ENCODE measurements at places on chromosomes 7 and 10.

DNA sequence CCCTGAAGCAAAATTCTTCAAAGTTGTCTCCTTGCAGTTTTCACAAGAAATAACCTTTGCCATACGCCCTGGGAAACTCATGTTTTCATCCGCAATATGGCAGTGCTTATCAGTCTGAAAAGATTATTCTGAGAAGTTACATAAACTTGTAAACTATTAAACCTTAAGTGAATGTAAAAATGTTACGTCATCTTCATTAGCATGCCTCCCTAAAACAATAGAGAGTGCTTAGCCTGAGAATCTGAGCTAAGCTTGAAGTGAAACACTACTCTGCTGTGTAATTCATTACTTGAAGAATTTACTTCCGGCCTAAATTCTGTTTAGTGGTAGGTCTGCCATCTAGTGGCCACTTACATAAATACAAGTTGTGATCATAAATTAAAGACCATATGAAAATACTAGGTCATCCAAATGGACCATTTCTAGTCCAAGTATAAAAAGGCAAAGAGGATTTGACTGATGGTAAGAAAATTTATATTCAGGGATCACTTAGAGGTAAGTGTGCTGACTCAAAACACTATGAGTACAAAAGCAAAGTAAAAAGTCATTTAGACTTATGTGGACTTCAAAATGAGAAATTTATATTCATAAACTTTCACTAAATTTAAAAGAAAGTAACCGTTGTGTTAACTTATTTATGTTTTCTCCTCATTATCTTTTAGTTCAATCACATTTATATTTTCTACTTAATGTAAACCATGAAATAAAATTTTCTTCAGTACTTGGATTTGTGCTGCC is 745.1 kb upstream of the LRRTM3 start:
- peak; percentile 51 for DNase-seq

DNA sequence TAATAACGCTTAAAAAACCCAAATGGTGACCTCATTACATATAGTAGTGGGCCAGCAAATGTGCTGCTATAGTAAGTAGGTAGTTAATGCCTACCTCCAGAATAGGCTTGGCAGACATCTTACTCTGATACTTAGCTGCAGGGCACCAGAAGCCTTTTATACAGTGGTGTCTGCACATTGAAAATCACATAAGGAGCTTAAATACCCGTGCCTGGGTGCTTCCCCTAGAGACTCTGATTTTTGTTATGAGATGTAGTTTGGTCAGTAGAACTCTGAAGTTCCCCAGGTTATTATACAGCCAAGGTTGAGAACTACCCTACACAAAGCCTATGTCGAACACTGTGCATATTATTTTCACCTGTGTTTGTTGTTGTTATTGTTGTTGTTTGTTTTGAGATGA is 47.2 kb downstream of the ANKIB1 start:
- no peak for DNase-seq

DNA sequence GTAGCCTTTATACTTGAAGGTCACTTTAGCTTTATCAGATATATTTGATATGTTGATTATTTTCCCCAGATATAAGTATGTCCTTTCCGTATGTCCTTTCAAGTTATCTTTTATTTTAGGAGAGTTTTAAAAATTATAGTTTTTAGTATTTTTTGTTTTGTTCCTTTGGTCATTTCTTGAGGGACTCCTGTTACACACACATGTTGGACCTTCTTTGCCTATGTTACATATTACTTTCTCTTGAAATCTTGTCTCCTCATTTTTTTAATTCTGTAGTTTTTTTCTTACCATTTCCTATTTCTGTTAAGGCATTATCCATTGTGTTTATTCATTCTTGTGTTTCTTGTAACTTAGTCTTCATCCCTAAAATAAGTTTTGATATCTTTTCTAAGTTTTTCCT is 23.9 kb downstream of the GLCCI1 start:
- DNase-seq, result peak; percentile 21

DNA sequence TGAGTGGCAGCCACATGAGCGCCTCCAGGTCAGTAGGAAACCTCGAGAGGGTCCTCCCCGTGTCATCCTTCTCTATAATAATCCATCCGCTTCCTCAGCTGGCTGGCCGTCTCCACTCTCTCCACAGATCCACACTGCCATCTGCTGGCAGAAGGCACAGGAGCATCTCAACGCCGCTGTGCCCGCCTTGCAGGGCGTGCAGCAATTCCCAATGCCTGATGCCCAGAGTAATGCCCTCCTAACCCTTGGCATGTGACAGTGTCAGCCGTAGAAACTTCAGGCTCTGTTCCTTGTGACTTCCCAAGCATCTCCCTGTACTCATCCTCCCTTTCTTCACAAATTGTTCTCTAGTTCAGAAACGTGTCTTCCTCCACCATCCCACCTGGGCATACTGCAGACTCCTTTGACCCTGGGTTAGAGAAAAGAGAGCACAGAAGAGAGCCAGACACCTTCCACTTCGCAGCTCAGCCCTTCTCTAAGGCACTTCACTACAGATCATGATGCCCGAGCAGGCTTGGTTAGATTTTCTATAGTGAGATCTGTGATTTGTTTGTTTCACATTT is 70.8 kb downstream of the XPNPEP1 start:
- DNase-seq, result peak; percentile 69

DNA sequence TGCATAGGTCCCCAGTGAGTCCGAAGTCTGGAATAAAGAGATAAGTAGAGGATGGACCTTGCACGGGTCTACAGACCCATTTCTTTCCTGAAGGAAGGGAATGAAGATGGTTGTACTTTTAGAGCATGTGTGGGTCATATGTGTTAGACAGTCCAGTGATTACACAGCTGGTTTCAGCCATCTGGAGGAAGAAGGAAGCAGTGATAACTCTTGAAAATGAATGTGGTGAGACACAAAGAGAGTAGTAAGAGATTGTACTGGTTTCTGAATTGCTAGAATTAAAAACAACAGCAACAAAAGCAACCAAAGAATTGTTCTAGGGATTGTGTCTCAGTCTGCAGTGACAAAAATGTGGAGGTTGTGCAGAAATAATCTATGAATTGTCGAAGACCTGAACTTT is 258.9 kb downstream of the SUGCT start:
- DNase-seq, result no peak

- no peak for DNase-seq
Measured at GRCh38 chr10:94211169-94211510, 151.6 kb downstream of the NOC3L start.

DNA sequence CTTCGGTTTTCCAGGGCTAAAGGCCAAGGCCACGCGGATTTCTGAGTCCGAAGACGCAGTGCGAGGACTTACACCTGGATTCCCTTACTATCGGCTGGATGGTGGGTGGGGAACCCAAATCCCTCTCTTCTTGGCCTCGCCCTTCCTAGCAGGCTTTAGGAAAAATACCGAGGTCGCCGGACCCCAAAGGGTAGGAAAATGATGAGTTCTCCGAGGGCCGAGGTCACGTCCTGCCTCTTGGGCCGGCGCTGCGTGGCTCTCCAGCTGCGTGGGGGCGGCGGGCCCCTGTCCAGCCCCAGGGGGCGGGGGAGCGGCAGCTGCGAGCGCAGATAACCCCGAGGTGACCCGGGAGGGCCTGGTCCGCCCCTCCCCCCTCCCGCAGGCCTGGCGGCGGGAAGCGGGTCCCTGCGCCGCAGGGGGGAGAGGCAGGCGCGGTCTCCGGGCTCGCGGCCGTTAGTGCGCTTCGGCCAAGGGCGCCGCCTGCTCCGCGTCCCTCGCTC is 805 bp upstream of the HMX3 start:
- DNase-seq, result no peak

GRCh38 chr7:150428671-150429451 is 21.6 kb upstream of the GIMAP8 start:
- peak; percentile 82 for DNase-seq

- peak; percentile 68 for DNase-seq
Measured at GRCh38 chr10:51171946-51172345, 97.7 kb downstream of the PRKG1 start.

GRCh38 chr10:43900571-43900970 is 251.9 kb upstream of the ZNF32 start:
- no peak for DNase-seq

GRCh38 chr10:114313139-114313538 is 74.1 kb downstream of the VWA2 start:
- no peak for DNase-seq

DNA sequence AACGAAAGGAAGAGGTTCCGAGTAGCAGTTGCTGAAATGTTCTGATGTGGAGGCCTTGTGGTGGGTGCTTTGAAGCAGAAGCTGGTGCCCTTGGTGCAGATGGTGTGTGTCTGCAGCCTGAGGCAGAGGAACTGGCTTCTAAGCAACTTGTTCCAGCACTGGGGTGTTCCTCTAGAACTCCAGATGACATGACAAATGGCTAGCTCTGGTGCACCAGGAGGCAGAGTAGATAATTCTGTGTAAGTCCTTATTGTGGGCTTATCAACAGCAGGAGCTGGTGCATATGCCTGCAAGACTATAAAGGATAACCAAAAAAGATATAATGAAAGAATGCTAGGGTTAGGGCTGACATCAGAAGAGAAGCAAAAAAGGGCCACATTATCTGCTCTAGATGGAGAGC is 76.5 kb downstream of the ARL5B start:
- no peak for DNase-seq

GRCh38 chr10:25547382-25547781 is 372.6 kb downstream of the GPR158 start:
- DNase-seq, result no peak

DNA sequence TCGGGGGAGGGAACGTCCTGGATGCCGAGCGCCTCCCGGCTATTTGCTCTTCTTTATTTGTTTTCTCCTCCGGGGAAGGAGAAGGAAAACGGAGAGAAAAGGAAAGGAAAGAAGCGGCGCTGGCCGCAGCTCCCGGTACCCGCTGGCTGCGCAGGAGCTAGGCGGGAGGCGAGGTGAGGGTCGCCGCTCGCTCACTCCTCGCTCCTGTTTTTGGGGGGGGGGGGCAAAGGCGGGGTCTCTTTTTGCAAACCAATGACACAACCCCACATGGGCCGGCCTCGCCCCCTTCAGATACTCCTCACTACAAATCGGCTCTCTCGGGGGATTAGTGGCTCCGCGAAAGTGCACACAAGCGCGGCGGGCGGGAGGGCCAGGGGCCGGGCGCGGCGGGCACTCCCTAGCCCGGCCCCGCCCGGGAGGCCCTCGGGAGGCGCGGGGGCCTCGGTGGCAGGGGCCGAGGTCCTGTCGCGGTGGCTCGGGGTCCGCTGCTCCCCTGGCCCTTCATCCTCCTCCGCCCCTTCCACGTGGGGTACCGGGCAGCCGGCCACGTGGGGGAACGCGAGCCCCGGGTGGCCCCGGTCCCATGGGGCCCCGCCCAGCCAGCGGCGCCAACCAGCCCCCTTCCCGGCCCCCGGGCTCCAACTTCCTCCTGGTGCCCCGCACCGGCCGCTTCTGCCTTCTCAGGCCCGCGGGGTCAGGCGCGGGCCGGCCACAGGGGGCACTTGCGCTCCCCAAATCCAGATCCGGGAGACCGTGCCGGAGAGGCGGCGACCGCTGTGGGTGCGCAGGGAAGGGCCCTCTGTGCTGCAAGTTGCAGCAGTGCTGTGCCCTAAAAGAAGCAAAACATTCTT is 718 bp upstream of the CTBP2 start:
- peak; percentile 79 for DNase-seq

- DNase-seq, result peak; percentile 43
Measured at GRCh38 chr10:91589015-91589657, 43.7 kb downstream of the PPP1R3C start.

DNA sequence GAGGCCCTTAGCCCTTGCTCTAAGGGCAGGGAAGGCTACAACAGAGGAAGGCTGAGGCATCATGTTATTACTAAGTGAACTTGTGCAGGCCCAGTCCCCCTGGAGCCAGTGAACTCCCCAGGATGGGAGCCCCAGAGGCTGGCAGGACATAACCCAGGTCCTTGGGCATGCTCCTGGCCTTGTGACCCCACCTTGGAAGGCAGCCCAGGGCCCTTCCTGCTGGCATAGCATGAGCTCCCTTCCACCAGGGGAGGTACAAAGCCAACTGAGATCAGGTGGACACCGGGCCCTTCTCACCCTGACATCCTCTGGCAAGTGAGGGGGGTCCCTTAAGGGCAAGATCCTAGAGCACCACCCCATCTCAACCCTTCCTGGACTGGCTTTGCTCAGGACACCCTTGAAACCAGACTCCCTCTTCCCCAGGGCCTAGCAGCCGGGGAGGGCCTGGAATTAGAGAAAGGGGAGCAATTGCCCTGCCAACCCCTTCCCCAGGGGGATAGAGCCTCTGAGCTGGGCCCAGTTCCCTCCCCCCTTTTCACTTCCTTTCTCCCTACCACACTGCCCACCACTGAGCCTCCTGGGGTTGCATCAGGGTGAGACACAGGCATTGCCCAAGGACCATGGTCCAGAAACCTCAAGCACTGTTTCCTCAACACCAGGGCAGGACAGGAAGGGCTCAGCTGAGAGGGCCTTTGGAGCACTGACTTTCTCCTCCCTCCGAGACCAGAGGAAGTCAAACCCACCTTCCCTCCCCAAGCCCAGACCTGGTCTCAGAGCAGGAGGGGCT is 1.8 kb upstream of the VSIR start:
- DNase-seq, result no peak

GRCh38 chr7:51123322-51124019 is 193.1 kb downstream of the COBL start:
- DNase-seq, result peak; percentile 97

- no peak for DNase-seq
Measured at GRCh38 chr7:4225881-4226523, 456.1 kb upstream of the FOXK1 start.

DNA sequence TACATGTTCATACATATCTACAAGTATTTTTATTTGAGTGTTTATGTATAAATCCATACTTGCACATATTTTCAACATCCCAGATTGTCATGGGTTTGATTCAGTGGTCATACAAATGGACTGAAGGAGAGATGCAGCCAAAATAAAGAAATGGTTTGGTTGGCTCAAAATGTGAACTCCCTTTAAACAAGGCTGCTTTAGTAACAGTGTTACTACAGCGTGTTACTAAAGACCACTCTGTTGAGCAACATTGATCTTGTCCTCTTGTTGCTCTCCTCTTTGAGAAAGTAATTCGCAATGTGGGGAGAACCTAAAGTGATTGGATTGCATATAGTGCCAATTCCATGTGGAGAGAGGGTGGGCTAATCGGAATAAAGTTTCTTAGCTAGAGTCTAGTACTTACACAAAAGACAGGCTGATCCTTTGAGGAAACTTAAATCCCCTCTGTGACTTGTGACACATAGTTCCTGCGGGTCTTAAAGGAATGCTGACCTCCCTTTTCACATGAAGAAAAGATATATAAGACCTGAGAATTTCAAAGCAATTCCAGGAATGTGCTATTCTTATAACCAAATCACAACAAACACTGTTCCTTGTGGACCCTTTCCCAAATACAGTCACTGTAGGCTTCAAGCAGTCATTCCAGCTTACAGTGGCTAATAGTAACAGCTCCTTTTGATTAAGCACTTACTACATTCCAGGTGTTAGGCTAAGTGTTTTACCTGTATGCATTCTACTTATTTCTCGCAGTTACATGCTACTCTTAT is 144.3 kb downstream of the FZD1 start:
- DNase-seq, result no peak

DNA sequence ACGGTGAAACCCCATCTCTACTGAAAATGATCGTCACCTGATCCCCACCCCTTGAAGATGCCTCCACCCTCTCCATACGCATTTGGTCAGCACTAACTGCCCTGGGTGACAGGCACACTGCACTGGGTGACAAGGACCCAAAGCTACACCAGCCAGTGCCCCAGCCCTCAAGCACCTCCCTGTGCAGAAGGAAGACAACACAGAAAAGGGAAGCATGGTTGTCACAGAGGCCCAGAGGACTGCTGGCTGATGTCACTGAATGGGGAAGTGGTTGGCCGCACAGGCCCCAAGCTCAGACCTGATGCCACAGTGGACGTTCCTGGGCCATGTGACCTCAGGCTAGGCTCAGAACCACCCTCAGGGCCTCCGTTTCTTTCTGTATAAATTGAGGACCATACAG is 4.2 kb upstream of the PILRA start:
- DNase-seq, result no peak

GRCh38 chr7:145681646-145682045 is 435.0 kb upstream of the CNTNAP2 start:
- DNase-seq, result no peak
